Heart right ventricle (tissue), 16 donors: ENCODE measurements at places on chromosomes 7 and 10.
A peak's percentile ranks its signal among the peaks of the same experiment; 100 is the strongest.

- no peak for DNase-seq
Observed at GRCh38 chr10:103781329-103782061, 73.9 kb downstream of the SH3PXD2A start.

DNA sequence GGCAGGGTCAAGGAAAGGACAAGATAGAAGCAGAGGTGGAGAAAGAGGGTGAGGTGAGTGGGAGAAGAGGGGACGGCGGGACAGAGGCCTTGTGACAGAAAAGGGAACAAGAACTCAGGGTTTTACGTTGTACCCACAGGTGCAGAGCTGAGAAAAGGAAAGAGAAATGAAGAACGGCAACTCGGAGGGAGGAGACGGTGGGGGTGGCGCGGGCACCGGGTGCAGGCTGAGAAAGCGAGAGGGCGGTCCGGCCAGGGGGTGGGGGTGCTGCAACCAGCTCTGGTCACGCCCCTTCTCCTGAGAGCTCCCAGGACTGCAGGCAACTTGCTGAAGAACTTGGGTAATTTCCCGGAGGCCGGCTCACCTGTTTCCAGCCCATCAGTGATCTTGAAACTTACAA lies 65.3 kb downstream of the CARD11 start:
- DNase-seq = peak; percentile 17

DNA sequence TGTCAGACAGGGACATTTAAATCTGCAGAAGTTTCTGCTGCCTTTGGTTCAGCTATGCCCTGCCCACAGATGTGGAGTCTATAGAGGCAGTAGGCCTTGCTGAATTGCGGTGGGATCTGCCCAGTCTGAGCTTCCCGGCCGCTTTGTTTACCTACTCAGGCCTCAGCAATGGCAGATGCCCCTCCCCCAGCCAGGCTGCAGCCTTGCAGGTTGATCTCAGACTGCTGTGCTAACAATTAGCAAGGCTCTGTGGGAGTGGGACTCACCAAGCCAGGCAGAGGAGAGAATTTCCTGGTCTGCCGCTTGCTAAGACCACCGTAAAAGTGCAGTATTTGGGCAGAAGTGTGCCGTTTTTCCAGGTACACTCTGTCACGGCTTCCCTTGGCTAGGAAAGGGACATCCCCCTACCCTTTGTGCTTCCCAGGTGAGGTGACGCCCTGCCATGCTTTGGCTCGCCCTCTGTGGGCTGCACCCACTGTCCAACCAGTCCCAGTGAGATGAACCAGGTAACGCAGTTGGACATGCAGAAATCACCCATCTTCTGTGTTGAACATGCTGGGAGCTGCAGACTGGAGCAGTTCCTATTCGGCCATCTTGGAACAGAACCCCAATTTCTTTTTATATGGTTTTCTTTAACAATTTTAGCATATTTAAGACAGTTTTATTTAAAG lies 28.4 kb upstream of the VWDE start:
- DNase-seq = no peak

DNA sequence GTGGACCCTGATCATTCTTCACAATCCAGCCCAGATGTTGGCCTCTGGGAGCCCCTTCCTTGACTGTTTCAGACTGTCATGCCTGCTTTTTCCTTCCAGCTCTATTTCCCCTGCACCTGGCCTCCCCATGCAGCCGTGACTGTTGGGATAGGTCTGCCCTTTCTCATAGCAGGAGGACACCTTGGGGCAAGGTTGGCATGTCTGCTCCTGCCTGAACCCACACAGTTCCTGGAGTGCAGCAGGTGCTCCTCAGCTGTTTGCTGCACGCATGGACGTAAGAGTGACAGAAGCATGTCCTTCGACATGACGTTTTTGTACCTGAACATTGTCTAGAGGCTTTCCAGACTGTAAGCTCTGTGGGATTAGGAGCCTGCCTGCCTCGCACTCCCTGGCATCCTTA lies 24.0 kb downstream of the POR start:
- DNase-seq = no peak

DNA sequence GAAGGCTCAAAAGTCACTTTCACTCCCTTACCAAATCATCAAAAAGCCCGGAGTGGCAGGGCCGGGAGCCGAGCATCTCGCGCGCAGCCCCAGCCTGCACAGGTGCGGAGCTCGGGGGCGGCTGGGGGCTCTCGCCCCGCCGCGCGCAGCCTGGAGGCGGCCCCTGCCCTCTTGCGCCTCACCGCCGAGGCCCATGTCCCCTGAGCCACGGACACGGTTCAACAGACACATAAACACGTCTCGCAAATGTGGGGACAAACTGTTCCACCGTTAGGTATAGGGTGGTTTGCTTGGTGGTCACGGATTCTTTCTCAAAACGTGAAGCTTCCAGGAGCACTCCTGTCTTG lies 700 bp downstream of the GSAP start:
- DNase-seq = no peak

DNA sequence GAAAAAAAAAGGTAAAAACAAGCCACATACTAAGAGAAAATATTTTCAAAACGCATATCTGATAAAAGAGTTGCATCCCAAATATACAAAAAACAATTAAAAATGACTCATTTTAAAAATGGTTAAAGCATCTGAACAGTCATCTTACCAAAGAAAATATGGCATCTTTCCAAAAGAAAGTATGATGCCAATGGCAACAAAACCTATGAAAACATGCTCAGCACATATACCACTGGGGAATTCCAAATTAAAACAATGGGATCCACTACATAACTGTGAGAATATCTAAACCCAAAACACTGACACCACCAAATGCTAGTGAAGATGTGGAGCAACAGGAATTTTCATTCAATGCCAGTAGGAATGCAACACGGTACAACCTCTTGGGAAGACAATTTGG lies 39.3 kb downstream of the VSTM2A start:
- DNase-seq = no peak

- no peak for DNase-seq
Observed at GRCh38 chr10:1036341-1036791, 10.7 kb upstream of the IDI2 start.

- DNase-seq = no peak
Observed at GRCh38 chr10:75211007-75211691, 553 bp downstream of the VDAC2 start.

DNA sequence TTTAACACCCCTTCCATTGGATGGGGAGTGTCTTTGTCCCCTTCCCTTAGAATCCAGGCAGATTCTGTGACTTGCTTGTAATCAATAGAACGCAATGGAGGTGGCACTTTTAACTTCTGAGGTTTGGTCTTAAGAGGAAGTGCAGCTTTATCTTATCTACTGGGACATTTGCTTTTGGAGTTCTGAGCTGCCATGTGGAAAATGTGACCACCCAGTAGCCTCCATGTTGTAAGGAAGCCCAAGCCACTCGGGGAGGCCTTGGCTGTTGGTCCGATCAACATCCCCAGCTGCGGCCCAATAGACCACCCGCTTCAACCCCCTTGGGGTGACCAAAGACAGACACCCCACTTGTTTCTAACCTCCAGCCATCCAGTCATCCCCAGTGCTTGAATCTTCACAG lies 86.3 kb upstream of the FAM171A1 start:
- DNase-seq = no peak

DNA sequence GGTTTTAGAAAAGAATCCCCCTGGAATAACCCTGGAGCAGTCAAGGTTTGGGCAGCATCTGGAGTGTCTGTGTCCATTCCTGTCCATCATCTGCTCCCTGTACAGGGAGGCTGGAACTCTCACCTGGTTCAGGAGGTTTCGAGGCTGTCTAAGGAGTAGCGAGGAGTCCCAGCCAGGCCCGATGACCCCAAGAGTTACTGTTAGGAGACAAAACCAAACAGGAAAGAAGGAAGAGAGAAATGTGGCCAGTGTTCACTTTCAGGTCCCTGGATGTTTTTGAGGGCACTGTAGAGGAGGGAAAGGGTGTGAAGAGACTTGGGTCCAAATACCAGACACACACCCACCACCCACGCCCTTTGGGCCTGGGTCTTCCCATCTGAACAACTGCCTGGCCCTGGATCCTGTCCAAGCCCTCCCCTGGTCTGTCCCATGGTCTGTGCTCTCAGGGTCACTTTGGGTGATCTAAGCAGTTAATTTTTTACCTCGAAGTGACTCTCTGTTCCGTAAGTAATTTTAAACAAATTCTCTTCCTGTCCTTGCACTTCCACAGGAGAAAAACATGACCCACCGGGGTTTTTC lies 117.1 kb downstream of the ZMIZ1 start:
- DNase-seq = no peak

GRCh38 chr10:90319188-90319914 lies 538.5 kb downstream of the HTR7 start:
- DNase-seq = no peak

DNA sequence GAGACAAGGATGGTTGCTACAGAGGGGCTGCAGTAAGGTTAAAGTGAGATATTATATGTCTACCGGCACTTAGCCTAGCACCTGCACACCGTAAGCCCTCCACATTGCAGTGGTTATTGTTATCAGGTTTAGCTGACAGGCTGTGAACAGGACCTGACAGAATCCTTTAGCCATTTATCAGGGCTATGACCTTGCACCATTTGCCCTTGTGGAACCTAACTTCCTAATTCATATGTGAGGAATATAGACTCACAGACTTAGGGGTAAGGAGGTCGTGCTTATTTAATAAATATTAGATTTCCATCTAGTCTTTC lies 10.1 kb downstream of the NCOA4 start:
- no peak for DNase-seq

- DNase-seq = no peak
Observed at GRCh38 chr7:84549409-84549808, 354.8 kb upstream of the SEMA3A start.

GRCh38 chr10:98659951-98660350 lies 213.2 kb upstream of the HPS1 start:
- no peak for DNase-seq

DNA sequence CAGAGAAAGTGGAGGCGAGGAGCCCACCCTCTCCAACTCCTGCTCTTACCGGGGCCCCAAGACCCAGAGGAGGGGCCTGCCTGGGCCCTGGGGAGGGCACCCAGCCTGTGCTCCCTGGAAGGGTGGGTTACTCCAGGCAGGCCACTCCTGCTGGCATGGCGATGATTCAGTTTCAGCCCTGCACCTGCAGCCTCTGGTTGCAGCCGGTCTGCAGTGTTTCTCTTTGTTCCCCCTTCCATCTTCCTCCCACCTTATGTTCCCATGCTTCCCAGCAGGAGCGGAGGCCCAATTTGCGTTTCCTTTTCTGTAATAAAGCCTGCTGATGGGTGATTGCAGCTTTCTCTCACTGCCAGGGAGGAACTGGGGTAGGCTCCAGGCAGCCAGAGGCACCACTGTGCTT lies 53.2 kb upstream of the FAM20C start:
- no peak for DNase-seq

- no peak for DNase-seq
Observed at GRCh38 chr10:6052247-6053221, 9.6 kb downstream of the IL2RA start.

- DNase-seq = no peak
Observed at GRCh38 chr7:130364451-130364850, 15.8 kb upstream of the CPA1 start.

- DNase-seq = no peak
Observed at GRCh38 chr10:8640878-8641277, 586.4 kb downstream of the GATA3 start.

- peak; percentile 45 for DNase-seq
Observed at GRCh38 chr10:22321924-22322640, 1.2 kb downstream of the BMI1 start.

DNA sequence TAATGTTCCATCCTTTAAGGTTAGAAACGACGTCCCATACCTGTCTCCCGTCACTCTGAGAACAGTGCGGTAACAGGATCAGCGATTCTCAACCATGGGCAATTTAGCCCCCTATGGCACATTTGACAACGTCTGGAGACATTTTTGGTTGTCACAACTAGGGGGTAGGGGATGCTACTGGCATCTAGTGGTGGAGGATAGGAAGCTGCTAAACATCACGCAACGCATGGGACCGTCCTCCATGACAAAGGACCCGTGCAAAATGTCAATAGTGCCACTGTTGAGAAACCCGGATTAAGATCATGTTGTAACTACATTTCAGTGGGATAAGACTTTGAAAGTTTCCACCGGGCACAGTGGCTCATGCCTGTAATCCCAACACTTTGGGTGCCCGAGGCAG lies 5.0 kb upstream of the PAXIP1 start:
- DNase-seq = no peak

DNA sequence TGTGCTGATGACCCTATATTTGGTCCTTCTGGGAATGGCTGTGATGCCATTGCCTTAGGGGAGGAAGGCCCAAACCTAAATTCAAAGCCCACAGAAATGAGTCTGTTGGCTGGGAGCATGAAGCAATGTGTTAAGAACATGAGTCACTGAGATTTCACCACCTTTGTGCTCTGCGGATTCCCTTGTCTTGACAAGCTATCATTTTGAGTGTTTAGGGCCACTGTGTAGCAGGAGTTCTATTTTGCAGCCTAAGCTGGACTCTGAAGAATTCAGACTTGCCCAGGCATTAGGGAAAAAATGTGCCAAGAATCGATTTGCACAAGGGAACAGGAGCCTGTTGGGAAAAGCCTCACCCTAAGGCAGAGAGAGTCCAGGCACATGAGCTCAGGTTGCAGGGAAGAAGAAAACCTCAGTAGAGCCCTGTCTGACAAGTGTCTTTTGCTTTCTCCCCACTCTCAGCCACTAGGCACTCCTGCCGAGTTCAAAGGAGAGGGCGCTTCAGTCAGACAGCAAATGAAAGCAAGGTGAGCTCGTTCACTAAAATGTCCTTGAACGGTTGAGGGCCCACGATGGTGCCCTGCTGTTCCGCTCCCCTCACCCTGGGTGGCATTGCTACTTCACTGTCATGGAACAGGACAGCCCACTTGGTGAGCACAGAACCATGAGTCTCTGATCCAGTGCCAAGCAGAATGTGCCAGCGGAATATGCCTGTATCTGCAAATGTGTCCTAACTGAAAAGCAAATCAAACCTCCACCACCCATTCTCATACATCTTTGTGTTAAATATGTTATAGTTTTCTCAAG lies 93.6 kb downstream of the PRLHR start:
- DNase-seq = no peak

- DNase-seq = peak; percentile 8
Observed at GRCh38 chr10:132439424-132440163, 42.6 kb downstream of the PWWP2B start.

- no peak for DNase-seq
Observed at GRCh38 chr10:113450906-113451305, 101.9 kb upstream of the HABP2 start.

DNA sequence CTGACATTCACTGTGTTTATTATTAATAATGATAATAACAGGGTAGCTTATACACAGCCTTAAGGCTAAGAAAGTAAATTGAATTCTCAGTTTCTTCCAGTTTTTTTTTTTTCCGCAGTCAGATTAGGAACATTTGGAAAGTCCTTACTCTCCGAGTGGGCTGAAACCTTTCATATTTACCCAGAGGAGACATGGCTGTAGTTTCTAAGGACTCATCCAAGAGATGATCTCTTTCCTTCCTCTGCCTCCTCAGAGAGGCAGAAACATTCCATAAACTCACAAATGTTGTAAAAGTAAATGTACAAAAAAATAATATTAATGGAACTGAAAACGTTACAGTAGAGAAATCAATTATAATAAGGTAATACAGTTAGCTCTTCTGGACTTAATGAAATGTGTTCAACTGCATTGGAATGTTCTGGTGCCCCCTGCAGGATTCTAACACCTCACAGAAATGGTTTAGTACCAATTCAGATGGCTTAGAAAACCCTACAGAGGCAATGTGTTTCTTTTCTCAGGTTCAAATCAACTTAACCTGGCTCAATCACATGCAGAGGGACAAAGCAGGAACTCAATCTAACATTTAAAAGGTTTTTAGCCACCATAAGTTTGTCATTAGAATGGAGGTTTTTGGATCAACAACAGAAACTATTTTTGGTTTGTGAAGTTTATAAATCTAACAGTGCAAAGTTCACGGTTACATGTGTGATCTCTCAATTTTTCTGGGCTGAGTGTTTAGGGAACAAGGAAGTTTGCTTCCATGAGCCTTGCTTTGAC lies 71.7 kb downstream of the ICA1 start:
- peak; percentile 53 for DNase-seq

GRCh38 chr7:141624763-141625162 lies 73.6 kb downstream of the AGK start:
- DNase-seq = no peak
